ENCODE measurements at places on chromosomes 4 and X.

DNA sequence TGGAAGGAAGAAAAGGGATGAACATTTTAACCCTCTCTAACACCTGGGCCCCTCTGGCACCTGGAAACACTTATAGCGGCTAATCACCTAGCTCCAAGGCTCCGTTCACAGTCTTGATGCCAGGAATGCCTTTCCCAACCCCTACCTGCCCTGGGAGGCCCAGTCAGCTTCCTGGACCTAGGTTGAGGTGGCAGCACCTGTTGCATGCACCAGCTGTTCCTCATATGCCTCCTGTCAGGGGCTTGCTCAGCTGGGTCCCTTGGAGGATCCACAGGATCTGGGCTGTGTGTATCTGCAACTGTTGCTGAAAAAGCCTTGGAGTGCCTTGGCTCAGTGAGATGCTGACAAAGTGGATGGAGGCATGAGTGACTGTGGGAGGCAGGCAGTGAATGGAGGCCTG lies 4.4 kb downstream of the CFP start:
- DNase-seq, result no peak

DNA sequence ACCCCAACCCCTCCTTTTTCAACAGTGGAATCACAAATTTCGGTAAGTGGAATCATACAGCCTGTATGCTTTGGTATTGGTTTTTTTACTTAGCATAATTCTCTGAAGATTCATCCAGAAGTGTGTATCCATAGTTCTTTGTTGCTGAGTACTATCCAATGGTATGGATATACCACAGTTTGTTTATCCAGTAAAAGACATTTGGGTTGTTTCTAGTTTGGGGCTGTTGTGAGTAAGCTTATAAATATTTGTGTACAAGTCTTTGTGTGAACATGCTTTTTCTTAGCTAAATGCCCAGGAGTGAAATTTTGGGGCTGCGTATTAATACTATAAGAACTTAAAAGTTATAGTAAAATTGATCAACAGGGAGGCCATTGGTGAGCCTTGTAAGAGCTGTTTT lies 57.5 kb upstream of the GC start:
- DNase-seq, result no peak

GRCh38 chr4:186981161-186981560 lies 257.5 kb upstream of the FAT1 start:
- DNase-seq, result no peak

DNA sequence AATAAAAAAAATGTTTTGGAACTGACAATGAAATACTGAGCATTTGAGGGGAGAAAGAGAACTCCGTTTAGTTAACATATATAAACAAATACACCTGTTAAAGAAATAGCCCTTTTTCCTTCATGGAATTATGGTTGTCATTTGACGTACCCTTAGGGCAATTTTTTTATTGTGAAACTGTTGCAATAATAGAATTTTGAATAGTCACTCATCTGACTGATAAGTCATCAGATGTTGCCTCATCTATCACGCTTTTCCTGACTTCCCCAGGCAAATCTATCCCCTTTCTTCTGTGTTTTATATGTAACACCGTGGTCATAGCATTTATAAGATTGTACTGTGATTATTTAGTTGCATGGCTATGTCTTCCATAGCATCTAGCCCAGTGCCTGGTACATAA lies 69.0 kb upstream of the HDAC8 start:
- no peak for DNase-seq

DNA sequence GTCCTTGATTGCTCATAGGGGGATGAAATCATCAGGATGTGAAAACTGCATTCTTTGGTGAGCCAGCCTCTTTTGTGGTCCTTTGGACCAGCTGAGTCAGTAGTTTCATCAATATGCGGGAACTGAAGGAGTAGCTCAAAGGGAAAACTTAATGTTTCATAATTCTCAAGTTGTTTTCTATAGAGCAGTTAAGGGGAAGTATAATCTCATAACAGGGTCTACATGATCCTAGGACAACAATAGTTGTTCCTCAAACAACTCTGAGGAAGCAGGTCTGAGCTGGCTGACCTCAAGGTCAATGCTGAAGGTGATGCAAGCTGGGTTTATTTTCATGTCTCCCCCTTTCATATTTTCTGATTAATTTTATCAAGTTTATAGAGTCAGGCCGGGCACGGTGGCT lies 36.1 kb upstream of the IRF2 start:
- no peak for DNase-seq

- no peak for DNase-seq
Observed at GRCh38 chrX:73851014-73852009, 288.3 kb downstream of the CHIC1 start.

DNA sequence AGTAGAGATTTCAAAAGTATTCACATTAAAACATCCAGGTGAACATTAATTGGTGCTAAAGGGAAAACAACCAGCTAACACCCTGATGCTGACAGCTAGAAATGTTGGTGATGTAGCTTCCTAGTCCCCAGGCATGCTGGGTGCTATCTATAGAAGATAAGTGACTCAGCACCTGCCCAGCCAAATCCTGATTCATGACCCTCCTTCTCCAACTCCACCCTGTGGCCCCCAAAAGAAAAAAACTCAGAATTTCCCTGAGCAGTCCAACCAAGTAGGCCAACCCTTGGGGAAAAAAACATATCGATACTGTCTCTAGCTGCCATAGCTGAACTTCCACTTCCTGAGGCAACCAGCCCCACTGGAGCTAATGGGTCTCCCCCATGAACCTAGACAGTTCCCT lies 197.6 kb upstream of the KLF3 start:
- no peak for DNase-seq

DNA sequence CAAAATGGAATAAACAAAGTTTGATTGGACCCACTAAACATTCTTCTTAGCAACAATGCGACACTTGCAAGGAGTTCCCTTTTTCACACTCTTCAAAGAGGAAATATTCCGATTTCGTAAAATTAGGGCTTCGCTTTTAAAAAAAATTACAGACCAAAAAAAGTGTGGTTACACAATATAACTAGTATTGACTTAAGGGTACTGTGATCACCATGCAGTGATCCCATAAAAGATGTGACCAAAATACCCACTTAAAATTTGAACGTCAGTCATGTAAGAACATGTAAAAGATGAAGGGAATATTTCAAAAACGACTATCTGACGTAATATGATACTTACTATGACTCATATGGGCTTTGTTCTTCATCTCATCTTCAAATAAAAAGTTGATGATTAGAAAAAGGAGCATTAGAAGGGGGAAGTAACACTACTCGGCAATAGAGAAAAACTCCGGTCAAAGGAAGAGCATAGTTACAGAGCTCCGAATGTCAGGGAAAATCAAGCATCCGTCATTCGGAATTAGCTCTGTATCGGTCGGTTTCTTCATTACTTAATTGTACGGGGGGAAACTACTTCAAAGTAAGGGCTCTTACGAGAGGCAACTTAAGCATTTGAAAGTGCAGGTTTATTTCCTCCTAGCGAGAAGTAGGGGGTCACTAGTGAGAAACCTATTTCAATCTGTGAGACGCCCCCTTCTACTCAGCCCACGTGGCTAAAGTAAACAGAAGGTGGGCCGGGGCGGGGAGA lies 1.3 kb upstream of the TET2 start:
- no peak for DNase-seq

DNA sequence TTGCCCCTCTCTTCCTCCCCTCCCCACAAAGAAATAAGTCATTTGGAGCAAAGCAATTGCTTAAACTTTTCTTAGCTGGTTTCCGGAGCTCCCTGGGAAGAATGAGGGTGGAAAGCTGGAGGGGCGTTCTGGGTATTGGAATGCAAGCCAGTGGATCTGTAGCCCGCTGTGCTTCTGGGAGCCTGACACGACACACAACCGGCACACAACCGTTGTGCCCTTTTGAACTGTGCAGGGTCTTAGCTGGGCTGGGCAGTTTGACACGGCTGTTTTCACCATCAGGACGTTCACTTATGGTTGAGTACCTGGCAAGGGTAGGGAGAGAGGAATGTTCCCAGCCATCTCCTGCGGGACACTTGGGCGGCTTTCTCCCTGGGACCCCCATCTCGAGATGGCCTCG lies 38.3 kb downstream of the SHROOM2 start:
- no peak for DNase-seq

DNA sequence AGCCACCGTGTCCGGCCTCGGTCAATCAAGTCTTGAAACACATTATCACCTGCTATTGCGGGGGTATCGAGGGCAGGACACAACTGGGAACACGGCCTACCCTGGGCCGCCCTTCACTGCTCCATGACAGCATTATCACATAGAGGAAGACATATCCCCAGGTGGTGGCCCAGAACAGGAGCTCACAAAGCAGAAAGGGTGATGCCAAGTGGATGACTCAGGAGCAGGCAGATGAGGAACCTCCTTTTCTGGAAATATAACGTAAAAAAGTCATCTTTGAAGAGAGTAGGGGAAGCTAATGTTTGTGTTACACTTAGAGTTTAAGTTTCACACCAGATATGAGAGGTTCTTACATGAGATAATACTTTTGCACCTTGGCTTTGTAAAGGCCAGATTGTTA lies 5.3 kb upstream of the SUPT20HL1 start:
- no peak for DNase-seq

- no peak for DNase-seq
Observed at GRCh38 chrX:5397409-5397808, 831.3 kb downstream of the NLGN4X start.

DNA sequence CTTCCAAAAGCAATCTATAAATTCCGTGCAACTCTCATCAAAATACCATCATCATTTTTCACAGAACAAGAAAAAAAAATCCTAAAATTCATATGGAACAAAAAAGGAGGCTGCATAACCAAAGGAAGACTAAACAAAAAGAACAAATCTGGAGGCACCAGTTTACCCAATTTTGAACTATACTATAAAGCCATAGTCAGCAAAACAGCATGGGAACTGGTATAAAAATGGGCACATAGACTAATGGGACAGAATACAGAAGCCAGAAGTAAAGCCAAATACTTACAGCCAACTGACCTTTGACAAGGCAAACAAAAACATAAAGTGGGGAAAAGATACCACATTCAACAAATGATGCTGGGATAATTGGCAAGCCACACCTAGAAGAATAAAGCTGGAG lies 753.5 kb upstream of the PABPC4L start:
- no peak for DNase-seq

- peak; percentile 81 for DNase-seq
Observed at GRCh38 chr4:77203380-77204197, 46.6 kb downstream of the CCNG2 start.
